ENCODE measurements at places on chromosomes 5 and 9.

- DNase-seq, result no peak
Measured at GRCh38 chr5:178606269-178606668, 16.1 kb upstream of the COL23A1 start.

- no peak for DNase-seq
Measured at GRCh38 chr5:65809817-65810531, 88.0 kb downstream of the NLN start.

GRCh38 chr5:111952555-111952954 is 195.6 kb upstream of the NREP start:
- no peak for DNase-seq

DNA sequence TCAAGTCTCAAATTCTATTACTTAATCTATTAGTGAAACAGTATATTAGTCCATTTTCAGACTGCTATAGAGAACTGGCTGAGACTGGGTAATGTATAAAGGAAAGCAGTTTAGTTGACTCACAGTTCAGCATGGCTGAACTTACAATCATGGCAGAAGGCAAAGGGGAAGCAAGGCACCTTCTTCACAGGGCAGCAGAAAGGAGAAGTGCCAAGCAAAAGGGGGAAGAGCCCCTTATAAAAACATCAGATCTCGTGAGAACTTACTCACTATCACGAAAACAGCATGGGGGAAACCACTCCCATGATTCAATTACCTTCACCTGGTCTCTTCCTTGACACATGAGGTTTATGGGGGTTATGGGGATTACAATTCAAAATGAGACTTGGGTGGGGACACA is 67.9 kb upstream of the CHSY3 start:
- DNase-seq, result no peak

GRCh38 chr9:123059472-123060220 is 26.2 kb downstream of the GPR21 start:
- DNase-seq, result no peak
